Glutamatergic neuron (in vitro differentiated cells): ENCODE measurements at places on chromosomes 6 and 20.
A peak's percentile ranks its signal among the peaks of the same experiment; 100 is the strongest.

DNA sequence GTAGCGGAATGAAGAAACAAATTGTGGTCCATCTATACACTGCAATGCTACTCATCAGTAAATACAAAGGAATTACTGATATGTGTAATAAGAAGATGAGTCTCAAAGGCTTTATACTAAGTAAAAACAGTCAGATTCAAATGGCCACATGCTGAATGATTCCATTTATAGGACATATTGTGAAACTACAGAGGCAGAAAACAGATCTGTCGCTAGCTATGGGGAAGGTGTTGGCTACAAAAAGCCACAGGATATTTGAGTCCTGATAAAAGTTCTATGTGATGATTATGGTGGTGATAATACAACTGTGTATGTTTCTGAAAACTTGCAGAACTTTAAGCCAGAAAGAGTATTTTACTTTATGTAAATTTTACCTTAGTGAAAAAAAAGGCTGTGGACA lies 313.2 kb downstream of the HDGFL1 start:
- DNase-seq = no peak
- H3K27ac ChIP-seq = no peak overlapping the region
- H3K4me1 ChIP-seq = peaks cover 2% of the 10 kb centered on the region
- H3K4me3 ChIP-seq = no peak overlapping the region
- no peaks in the 10 kb centered on the region for H3K36me3 ChIP-seq

DNA sequence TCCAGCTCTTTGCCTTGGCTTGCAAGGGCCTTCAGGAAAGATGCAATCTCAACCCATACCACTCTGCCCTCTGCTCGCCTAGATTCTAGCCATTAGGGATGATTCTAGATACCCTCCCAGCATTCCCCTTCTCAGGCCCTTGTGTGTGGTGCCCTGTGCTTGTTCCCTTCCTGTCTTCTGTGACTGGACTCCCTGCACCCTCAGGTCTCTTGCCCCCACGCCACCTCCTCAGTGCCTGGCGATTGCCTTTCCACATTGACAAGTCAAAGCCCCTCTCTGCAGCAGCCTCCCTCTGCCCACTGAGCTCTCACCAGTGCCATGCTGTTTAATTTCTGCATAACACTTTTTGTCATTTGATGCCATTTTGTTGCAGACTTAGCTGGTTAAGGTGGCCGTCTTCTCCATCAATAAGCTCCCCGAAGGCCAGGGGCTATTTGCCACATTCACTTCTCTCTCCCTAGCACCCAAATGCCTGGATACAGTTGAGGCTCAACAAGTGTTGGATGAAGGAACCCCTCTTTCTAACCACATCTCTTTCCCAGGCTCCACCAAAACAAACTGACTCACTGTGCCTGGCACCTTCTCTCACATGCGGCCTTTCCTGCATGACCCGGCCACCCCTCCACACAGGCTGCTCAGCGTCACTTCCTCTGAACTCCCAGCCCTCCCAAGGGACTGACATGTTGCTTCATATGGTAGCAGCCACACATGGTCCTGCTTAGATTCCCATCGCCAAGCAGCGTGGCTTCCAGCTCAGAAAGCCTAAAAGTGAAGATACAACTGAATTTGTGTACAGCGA lies 4.6 kb upstream of the TXNDC5 start:
- H3K4me1 ChIP-seq = no peaks in the 10 kb centered on the region
- no peak overlapping the region for H3K27ac ChIP-seq
- H3K27me3 ChIP-seq = no peaks in the 10 kb centered on the region
- H3K36me3 ChIP-seq = no peaks in the 10 kb centered on the region

- DNase-seq = no peak
- H3K27me3 ChIP-seq = peaks cover 3% of the 10 kb centered on the region
- H3K36me3 ChIP-seq = no peaks in the 10 kb centered on the region
- H3K27ac ChIP-seq = no peak overlapping the region
- no peak overlapping the region for H3K4me3 ChIP-seq
Measured at GRCh38 chr6:35933844-35934243, 12.9 kb upstream of the SRPK1 start.

- DNase-seq = no peak
- H3K27me3 ChIP-seq = no peaks in the 10 kb centered on the region
- peak overlapping the region; percentile 87 for H3K27ac ChIP-seq
- peak overlapping the region; percentile 27 for H3K4me3 ChIP-seq
- H3K36me3 ChIP-seq = no peaks in the 10 kb centered on the region
Measured at GRCh38 chr20:23410916-23411695, 10.2 kb downstream of the NAPB start.
